Sigmoid colon (tissue), 7 donors: ENCODE measurements at places on chromosomes 5 and 9.

GRCh38 chr9:122788831-122789230, at the start of gene OR5C1:
OR5C1 (plus strand) TSS chr9:122788933; CDS start chr9:122788933, 0 bp downstream.
- no peak within 1 kb of the TSS for H3K4me3 ChIP-seq
- no peaks in the 10 kb centered on the region for H3K27me3 ChIP-seq
- no peak for DNase-seq
- H3K4me1 ChIP-seq, result no peaks in the 10 kb centered on the region
- no peaks in the 10 kb centered on the region for H3K36me3 ChIP-seq

- no peak overlapping the region for H3K4me3 ChIP-seq
- H3K27me3 ChIP-seq, result no peaks in the 10 kb centered on the region
- H3K36me3 ChIP-seq, result no peaks in the 10 kb centered on the region
- no peak overlapping the region for H3K27ac ChIP-seq
- DNase-seq, result no peak
- H3K4me1 ChIP-seq, result no peaks in the 10 kb centered on the region
These were observed 135.0 kb upstream of the SNX2 start for GRCh38 chr5:122639864-122640263.

DNA sequence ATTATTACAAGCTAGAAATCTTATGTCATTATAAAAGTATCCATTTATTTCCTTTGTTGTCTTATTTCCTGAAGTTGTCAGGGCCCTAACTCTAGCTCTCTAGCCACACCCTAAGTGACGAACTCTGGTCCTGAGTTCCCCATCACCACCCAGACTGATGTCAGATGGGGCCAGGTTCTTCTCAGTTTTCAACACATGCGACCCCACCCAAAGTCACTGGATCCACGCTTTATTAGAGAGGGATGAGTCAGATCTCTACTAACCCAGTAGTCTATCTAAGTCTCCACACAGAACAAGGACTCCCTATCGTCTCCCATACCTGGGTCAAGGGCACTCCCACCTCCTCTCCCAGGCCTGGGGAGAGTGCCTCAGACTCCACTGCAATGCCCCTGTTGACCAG, 6.8 kb upstream of the FEM1C start:
- no peaks in the 10 kb centered on the region for H3K27me3 ChIP-seq
- no peaks in the 10 kb centered on the region for H3K4me1 ChIP-seq
- H3K27ac ChIP-seq, result no peak overlapping the region
- no peaks in the 10 kb centered on the region for H3K36me3 ChIP-seq
- H3K4me3 ChIP-seq, result no peak overlapping the region

- H3K36me3 ChIP-seq, result no peaks in the 10 kb centered on the region
- no peaks in the 10 kb centered on the region for H3K27me3 ChIP-seq
- no peak overlapping the region for H3K4me3 ChIP-seq
- no peak for DNase-seq
- no peaks in the 10 kb centered on the region for H3K4me1 ChIP-seq
- no peak overlapping the region for H3K27ac ChIP-seq
These were observed 56.5 kb upstream of the ZNF354A start for GRCh38 chr5:178786859-178787499.

- H3K36me3 ChIP-seq, result no peaks in the 10 kb centered on the region
These were observed 1125.0 kb upstream of the DMAC1 start for GRCh38 chr9:8924562-8924961.

GRCh38 chr5:435961-436640, 6.9 kb upstream of the EXOC3 start:
- H3K4me1 ChIP-seq, result no peaks in the 10 kb centered on the region
- H3K27ac ChIP-seq, result no peak overlapping the region
- no peaks in the 10 kb centered on the region for H3K36me3 ChIP-seq
- H3K27me3 ChIP-seq, result peaks cover 10% of the 10 kb centered on the region
- no peak overlapping the region for H3K4me3 ChIP-seq
- peak; percentile 41 for DNase-seq

DNA sequence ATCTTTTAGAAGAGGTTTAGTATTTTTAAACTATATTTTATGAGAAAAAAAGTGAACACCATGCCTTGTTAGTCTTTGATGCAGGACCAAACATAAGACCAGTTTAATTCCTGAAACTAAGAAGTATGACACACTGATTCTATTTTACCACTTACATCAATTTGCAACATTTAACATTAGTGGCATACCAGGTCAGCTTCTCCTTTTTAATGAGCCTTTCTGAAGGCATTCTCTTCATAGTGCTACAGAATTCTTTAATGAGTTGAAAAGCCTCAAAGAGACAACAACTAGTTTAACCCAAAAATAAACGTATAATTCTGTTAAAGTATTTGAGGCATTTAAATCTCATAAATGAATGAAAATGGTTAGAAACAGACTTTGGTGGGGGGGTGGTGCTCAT, 28.2 kb downstream of the ARSB start:
- no peaks in the 10 kb centered on the region for H3K4me1 ChIP-seq
- DNase-seq, result no peak
- H3K36me3 ChIP-seq, result no peaks in the 10 kb centered on the region
- no peaks in the 10 kb centered on the region for H3K27me3 ChIP-seq
- no peak overlapping the region for H3K4me3 ChIP-seq

DNA sequence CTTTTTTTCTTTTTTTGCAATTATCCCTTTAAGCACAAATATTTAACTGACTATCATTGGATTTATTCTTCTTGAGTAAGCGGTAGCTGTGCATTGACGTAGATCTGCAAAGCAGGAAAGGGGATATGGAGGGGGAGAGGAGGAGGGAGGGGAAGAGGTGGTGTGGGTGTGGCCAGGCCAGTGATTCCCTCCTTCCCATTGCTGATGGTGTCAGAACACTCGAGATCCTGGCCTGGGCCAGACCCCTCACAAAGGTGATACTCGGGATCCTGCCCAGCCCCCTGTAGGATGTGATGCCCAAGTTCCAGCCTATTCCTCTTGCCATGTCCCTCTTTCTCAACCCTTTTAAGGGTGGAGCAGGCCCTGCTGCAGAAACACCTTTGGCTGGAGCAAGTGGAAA, 9.9 kb downstream of the SLC36A3 start:
- no peak for DNase-seq
- no peak overlapping the region for H3K27ac ChIP-seq
- H3K4me3 ChIP-seq, result no peak overlapping the region
- H3K36me3 ChIP-seq, result no peaks in the 10 kb centered on the region

GRCh38 chr5:103891151-103891550, 328.6 kb upstream of the NUDT12 start:
- no peak overlapping the region for H3K27ac ChIP-seq
- no peaks in the 10 kb centered on the region for H3K4me1 ChIP-seq
- DNase-seq, result no peak
- H3K36me3 ChIP-seq, result no peaks in the 10 kb centered on the region
- H3K27me3 ChIP-seq, result no peaks in the 10 kb centered on the region

DNA sequence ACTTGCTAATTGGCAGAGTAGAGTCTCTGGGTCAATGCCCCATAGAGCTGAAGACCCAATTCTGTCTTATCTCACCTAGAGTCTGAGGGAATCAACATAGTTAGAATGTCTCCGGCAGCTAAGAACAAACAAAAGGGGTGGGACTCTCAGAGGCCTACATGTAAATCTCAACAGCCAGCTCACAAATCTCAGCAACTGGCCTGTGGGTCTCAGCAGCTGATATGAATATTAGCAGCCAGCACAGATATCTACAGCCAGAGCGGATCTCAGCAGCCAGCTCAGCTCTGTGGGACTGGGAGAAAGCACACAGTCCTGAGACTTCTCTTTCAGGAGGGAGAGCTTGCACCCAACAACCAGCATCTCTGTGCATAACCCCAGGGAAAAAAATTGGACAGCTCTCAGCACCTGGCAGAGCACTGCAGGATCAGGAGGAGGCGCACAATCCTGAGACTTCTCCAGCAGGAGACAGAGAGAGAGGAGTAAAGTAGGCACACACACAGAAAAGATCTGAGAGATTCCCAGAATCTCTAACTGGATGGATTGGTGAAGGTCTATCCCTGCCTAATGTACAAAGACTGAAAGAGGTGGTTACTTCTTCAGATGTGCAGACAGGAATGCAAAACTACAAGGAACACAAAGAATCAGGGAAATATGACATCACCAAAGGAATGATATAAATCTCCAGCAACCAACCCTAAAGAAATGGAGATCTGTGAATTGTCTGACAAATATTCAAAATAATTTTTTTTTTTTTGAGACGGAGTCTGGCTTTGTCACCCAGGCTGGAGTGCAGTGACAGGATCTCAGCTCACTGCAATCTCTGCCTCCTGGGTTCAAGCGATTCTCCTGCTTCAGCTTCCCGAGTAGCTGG, 29.2 kb downstream of the KLF4 start:
- no peak overlapping the region for H3K4me3 ChIP-seq
- DNase-seq, result no peak
- no peaks in the 10 kb centered on the region for H3K36me3 ChIP-seq
